Fibroblast of villous mesenchyme (primary cell): ENCODE measurements at places on chromosomes 3 and 15. TPM values are rescaled to one million over a fixed set of nuclear protein-coding genes. Genes with fewer than 3 reads are reported as not detected.

DNA sequence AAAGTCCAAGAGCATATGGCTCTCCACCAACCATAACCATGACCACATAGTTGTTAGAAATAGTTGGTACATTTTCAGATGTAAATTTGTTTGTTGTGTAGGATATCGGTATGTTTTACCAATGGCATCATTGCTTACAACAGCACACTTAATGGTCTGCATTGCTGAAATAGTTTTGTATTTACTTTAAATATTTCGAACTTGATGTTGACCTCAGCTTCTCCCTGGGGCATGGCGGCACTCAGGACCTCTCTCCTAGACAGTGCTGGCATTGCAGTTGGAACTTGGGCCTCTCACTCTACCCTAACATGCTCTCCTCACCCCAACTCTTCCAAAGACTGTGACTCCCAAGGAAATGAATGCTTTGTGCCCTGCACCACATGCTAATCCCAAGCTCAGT is 5.0 kb downstream of the SLC22A13 start:
- DNase-seq: no peak

- peak; percentile 65 for DNase-seq
These were observed 799 bp downstream of the ABI3BP start for GRCh38 chr3:100992231-100993012.

Gene FAM107A
- total RNA-seq: not detected in 2 replicates

DNA sequence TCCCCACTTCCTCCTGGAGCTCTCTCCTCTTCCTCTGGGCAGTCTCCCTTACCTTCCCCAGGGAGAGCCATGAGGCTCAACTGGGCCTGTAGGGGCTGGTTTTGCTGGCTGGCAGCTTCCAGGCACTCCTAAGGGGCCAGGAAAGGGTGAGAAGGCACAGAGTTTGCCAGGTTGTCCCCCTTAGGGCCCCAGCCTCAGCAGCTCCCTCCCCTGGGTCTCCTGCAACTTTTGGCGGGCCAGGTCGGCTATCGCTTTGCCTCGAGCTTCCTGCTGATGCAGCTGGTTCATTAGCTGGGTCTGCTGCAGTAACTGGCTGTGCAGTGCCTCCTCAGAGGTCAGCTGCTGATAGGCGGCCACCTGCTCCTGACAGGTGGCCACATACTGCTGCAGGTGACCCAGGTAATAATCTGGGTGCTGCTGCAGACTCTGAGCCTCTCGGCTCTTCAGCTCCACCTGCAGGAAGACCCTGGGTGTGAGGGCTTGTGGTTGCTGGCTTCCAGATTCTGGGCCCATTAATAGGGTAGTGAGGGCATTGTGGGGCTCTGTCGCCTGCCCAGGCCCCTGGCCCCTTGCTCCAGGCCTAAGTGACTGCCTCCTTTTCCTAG is 29.7 kb upstream of the OR4F6 start:
- DNase-seq: no peak

Gene DCLK3
- total RNA-seq: under 0.01 TPM in 1 of 2 replicates, not detected in the other

Gene ZIC1
- not detected in 2 replicates for total RNA-seq

DNA sequence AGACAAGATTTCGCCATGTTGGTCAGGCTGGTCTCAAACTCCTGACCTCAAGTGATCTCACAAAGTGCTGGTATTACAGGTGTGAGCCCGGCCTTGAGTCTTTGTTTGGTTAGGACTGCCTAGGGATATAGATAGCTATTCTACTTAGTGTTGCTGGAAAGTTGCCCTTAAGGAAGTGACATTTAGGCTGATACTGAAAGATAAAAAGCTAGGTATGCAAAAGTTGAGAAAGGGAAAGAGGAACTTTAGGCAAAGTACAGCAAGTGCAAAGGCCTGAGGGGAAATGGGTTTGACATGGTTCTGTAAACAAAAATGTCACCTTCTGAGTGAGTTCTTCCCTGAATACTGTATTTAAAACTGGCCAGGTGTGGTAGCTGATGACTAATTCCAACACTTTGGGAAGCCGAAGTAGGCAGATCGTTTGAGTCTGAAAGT is 111.5 kb downstream of the ZNF609 start:
- DNase-seq: no peak

- peak; percentile 22 for DNase-seq
These were observed 269.8 kb downstream of the DIPK2A start for GRCh38 chr3:144241404-144241803.

- no peak for DNase-seq
These were observed 302.6 kb upstream of the TBL1XR1 start for GRCh38 chr3:177499779-177500423.

- DNase-seq: no peak
These were observed 63.5 kb upstream of the FSIP1 start for GRCh38 chr15:39846108-39846507.

Gene RTF1
- 30.0 and 37.1 TPM in 2 replicates for total RNA-seq

DNA sequence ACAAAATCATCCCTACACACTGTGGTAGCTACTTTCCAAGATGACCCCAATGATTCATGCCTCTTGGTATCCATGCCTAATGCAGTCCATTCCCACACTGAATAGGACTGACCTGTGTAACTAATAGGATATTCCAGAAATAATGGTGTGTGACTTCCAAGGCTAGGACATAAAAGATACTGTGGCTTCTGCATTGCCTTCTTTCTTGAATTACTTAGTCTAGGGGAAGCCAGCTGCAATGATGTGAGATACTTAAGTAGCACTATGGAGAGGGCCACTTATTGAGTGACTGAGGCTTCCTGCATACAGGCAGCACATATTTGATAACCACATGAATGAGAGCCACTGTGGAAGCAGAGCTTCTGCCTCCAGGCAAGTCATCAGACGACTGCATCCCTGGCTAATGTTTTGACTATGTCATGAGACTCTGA is 50.1 kb downstream of the NR1I2 start:
- DNase-seq: peak; percentile 57

GRCh38 chr3:86147119-86147518 is 843.8 kb downstream of the VGLL3 start:
- DNase-seq: no peak
